ENCODE measurements at places on chromosomes 2 and 18.

DNA sequence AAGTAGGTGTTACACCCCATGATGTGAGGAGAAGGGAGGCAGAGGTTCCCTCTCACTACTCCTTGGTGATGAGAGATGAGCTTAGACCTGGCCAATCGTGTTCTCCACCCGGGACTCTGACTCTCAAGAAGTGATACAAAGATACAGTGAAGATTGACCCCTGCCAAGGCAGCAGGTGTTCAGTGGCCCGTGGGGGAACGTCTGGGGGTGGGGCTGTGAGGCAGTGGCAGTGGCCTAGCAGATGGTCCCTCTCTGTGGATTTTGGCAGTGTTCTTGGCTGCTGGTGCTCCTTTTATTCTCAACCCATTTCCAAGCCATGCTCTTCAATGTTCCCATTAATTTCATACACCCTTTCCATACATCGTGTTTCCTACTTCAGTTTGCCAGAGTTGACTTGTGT lies 120.4 kb upstream of the NEDD4L start:
- no peak for DNase-seq

DNA sequence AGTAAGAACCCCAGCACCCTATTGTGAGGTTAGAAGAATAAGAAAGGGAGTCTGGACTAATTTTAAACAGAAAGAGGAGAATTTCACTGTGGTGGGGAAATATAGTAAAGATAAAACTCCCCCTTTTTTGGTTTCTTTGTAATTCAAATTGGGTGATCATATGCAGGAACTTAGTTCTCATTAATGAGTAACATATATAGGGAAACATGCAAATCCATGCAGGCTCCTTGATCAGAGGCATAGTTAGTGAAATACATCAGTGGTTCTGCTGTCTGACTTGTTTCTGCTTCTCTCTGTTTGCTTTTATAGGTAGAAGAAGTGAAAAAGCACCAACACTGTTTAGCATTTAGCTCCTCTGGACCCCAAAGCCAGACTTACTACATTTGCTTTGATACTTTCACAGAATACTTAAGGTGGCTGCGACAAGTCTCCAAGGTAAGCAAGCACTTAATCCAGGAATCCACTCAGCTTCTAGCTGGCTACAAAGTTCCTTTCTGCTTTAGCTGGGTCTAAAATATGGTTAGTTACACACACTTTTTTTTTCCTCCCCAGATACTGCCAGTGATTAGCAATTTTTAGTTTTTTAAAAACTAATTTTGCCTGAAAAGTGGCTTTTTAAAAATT lies 123.2 kb downstream of the PHLPP1 start:
- no peak for DNase-seq

DNA sequence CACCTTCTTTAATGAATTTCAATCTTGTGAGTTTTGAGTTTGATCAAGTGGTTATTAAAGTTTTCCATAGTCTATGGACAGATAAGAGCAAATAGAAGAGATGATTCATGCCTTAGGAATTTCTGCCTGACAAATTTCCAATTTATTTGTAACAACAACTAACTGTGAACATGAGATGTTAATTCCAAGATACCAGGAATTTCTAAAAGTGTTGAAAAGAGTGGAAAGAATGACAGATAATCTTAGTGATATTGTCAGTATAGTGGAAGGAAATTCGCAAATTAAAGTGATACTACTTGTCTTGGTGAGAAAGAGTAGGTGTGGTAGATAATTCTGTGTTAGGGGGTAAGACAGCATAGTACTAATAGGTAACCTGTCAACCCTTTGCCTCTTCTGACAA lies 82.4 kb downstream of the AGPS start:
- DNase-seq = no peak

DNA sequence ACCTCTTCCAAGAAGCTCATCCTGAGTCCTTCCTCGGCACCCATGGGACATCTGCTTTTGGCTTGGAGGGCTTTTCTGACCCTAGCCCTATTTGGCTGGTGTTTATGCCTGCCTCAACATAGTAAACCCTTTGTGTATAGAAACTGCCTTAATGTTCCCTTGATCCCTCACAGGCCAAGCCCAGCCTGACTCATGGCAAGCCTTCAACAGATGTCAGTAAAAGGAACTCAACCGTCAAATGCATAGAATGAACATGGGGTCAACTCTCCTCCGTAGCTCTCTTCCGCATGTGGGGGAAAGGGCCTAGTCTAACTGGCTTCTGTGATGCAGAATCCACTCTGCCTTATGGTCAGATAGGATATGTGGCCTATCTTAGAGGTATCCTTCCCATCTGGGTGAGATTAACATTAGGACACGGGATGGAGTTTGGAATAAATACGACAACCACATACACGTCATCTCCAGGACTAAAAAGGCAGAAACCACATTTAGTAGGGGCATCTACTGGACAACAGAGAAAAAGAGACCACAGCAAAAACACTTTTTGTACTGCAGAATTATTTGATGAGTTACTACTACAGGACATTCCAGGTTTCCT lies 2.5 kb upstream of the NPAS2 start:
- no peak for DNase-seq

DNA sequence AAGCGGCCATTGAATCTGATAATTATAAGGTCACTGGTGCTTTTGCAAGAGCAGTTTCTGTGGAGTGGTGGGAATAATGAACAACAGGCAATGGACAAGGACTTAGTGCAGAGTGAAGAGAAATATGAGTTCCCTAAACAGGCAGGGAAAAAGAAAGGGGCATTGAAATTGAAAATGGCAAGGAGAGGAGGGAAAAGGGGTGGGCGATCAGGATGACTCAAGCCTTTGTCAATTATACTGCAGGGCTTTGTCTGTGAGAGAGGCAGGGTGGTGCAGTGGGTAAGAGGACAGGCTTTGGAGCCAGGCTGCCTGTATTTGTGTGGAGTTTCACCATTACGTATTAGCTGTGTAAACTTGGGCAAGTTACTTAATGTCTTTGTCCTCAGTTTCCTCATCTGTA lies 29.5 kb upstream of the PAIP2B start:
- no peak for DNase-seq

- DNase-seq = no peak
These were observed 1042.9 kb upstream of the ACVR2A start for GRCh38 chr2:146801886-146802285.

Measured in NCI-H774 (cell line).